SK-N-MC (cell line): ENCODE measurements at places on chromosomes 3 and 15.

DNA sequence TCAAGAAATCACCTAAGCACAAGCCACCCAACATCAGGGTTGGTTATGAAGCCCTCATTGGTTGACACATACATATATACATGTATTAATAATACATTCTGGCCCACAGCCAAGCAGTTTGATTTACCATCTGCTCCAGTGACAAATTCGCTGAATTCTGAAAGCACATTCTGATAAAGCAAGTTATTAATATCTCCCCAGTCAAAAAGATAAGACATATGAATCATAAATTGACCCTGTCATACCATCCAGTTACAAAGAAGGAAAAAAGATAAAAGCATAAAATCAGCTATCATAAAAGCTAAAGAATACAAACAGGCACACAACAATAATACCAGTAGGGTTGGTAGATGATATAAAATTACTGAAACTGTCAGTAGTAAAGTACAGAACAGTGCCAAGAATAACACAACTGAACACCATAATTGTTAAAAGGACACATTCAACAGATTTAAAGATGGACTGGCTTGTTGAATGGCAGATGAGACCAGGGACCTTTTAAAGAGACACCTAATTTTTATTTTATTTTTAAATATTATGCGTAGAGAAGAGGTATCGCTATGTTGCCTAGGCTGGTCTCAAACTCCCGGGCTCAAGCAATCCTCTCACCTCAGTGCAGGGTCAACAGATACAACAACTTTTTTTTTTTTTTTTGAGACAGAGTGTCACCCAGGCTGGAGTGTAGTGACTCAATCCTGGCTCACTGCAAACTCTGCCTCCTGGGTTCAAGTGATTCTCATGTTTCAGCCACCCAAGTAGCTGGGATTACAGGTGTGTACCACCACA is 7.7 kb downstream of the SNX4 start:
- DNase-seq: peak; percentile 35

- no peak for DNase-seq
Measured at GRCh38 chr15:69046781-69047180, 32.3 kb downstream of the NOX5 start.

DNA sequence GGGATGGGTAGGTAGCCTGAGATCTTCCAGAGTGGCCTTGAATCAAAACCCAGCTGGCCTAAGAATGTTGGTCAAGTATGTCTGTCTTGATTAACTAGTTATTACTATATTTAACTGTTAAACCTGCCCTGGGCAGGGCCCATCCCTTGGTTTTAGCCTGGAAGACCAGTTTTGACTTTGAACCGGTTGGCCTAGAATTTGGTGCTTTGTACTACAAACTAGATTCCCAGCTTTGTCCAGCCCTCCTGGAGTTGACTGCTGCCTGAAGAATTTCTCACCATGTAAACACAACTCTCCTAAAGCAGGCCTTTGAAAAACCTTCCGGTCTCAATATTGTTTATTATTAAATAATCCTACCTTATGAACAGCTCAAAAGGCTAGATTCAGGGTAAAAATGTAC is 16.0 kb downstream of the C15orf62 start:
- no peak for DNase-seq

DNA sequence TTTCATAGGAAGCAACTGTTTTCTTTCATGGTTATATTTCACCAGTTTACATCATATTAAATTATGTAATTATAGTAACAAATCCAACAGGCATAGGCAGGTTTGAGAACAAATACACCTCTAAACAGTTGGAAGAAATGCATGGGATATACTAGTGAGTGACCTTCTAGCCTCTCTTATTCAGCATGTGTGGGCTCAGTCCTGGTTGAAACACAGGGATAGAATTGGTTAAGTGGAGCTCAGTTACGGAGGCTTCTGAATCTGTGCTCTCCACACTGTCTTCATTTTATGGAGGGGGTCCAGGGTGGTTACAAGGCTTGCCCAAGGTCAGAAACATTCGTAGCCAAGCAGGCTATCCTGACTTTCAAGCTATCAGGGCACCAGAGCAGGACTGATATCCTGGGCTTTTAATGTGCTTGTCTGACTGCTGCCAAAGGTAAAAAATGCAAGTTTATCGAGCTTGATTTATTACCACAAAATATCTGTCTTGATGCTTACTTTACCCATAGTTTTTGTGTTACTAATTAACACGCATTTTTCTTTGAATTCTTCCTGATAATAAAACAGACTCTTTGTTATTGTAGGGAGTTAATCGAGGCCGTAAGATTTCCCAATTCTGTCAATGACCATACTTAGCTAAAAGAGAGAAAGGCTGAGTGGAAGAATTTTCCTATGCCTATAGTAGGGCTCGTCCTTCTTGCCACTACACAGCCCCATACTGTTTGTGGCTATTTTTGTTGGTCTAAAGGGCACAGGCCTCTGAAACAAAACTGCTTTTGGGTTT is 89.6 kb downstream of the FILIP1L start:
- no peak for DNase-seq

- DNase-seq: peak; percentile 89
Measured at GRCh38 chr3:182501856-182502255, 291.4 kb upstream of the ATP11B start.

- no peak for DNase-seq
Measured at GRCh38 chr3:30260762-30261161, 345.6 kb upstream of the TGFBR2 start.
